ENCODE measurements at places on chromosomes 7 and 10. TPM values are rescaled to one million over a fixed set of nuclear protein-coding genes. Genes with fewer than 3 reads are reported as not detected.

GRCh38 chr10:43350156-43350555 lies 21.3 kb upstream of the FXYD4 start:
- no peak for DNase-seq

DNA sequence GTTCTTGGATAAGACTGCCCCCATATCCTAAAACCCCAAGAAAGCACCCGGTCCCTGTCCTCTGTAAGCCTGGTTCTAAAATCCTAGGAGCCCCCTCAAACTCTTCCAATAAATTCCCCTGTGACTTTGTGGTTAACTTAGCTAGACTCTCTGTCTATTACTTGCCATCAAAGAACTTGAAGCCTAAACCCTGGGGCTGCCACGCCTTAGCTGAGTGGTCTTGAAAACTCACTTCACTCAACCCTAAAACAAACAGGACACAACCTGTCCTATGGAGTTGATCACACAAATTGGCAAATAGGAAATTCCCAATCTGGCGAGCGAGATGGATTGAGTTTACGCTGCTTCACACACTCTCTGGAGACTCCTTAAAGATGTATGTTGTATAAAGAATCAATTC lies 191.4 kb upstream of the SVIL start:
- DNase-seq = no peak

The FAM20C gene
- total RNA-seq = not detected

DNA sequence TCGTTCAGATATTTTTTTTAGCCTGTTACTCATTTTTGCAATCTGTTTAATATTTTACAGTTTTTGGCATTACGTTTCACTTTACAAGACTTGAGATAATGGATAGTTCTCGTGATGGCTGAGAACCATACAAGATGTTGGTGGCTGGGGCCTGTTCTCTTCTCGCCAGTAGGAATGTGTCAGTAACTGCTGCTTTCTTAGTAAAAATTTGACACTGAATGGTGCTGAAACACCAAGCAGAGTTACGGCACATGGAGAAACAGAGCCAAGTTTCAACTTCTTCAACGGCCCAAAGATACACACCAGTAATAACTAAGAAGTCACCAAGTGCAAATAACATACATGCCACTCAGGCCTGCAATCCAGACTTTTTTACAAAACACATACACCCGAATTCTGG lies 130.4 kb downstream of the NRP1 start:
- DNase-seq = no peak

DNA sequence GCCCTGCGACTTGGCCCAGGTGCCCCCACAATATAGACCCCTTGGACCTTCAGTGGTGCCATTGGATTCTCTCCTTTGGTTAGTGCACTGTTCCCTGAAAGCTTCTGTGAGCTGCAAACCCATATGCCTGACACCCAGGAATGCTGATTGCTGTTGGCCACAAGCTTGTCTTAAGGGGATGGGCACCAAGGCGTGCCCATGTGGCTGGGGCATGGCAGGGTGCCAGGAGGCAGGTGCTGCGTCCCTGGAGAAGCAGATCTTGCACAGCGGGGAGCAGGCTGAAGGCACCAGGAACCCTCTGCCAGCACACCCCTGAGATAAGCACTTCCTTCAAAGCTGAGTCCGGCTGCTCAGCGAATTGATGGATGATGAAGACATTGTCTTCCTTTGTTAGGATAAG lies 411.8 kb downstream of the SDK1 start:
- no peak for DNase-seq

The NRP1 gene
- total RNA-seq = not detected

DNA sequence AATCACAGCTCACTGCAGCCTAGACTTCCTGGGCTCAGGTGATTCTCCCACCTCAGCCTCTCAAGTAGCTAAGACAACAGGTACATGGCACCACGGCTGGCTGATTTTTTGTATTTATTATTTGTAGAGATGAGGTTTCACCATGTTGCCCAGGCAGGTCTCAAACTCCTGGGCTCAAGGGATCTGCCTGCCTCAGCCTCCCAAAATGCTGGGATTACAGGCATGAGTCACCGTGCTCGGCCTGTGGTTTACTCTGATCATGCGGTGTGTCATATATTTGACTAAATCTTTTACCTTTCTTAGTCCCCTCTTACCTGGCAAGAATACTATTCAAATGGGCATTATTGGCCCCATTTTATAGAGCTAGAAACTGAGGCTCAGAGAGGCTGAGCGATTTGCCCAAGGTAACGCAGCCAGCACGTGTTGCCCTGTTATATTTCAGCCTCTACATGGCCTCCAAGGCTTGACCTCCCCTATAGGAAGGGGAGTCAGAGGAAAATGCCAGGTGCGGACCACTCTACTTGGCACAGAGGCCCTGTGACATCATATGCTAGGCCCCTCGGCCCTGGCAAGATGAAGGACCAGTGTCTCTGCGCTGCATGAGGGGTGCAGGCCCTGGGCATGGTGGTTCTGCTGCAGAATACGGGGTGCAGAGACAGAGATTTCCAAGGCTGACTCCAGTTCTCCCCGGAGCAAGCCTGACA lies 8.2 kb downstream of the ZCCHC24 start:
- no peak for DNase-seq

The PTF1A gene
- total RNA-seq = not detected

DNA sequence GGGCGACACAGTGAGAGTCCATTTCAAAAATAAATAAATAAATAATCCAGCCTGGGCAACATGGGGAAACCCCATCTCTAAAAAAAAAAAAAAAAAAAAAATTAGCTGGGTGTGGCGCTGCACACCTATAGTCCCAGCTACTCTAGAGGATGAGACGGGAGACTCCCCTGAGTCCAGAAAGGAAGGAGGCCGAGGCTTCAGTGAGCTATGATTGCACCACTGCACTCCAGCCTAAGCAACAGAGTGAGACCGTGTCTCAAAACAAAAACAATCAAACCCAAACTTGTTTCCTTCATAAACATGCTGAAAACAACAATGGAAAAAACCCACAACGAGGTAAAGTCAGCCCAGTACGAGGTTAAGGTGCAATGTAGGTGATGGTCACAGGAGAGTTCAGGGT lies 1.2 kb downstream of the COX19 start:
- DNase-seq = no peak

DNA sequence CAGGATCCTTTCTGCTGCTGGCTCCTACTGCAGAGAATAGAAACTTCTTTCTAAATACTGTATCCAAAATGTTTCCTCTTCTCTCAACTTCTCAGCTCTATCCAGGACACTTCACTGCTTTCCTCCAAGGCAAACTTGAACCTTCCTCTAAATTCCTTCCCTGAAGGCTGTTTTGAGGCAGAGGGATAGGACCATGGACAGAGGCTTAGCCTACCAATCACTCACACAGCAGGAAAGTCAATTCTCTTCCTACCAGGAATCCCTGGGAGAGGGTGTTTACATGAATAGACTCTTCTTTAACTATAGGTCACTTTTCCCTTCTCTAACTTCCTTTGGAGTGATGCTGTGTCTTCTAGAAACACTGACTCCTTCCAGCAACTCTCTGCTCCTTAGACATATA lies 115.6 kb upstream of the MKLN1 start:
- DNase-seq = no peak

DNA sequence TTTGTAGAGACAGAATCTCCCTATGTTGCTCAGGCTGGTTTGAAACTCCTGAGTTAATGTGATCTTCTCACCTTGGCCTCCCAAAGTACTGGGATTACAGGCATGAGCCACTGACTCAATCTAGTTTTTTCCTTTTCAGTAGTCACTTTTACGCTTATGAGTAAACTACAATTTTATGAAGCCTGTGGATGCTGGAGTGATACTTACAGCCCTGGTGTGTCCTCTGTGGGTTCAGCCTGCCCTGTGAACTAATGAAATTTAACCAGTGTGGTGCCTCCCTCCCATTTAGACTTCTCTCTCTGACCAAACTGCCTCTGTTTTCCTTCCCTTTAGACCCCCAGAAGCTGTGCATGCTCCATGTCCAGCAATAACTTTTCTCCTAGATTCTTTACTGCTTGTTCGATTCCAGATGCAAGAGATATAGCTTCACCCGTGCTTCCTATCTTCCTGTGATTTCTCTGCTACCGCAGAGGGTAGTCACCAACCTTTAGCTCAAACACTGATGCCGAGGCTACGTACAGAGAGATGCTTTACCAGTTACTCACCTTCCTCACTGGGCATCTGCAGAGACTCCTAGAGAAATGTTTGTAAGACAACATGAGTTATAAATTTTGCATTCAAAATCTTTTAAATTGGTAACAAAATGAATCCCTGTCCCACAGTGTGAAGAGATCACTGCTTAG lies 90.8 kb downstream of the KIAA1217 start:
- DNase-seq = no peak
